ENCODE measurements at places on chromosomes 6 and 20.

- DNase-seq = no peak
Measured at GRCh38 chr6:123769431-123769830, 34.2 kb upstream of the NKAIN2 start.

DNA sequence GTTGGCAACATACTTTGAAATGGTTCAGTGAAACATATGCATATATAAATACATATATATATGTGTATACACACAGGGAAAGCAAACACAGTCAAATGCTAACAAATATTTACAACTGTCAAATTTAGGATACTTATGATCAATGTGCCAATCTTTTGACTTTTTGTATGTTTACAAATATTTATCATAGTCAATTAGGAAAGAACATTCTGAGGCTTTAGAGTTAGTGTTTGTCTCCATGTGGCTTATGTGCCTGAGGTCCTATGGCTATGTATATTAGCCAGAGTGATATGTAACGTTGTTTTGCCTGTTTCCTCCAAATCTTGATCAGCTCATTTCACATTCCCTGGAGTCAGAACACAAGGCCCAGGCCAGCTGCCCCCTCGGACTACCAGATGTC is 126.5 kb upstream of the MAN1A1 start:
- no peak for DNase-seq

DNA sequence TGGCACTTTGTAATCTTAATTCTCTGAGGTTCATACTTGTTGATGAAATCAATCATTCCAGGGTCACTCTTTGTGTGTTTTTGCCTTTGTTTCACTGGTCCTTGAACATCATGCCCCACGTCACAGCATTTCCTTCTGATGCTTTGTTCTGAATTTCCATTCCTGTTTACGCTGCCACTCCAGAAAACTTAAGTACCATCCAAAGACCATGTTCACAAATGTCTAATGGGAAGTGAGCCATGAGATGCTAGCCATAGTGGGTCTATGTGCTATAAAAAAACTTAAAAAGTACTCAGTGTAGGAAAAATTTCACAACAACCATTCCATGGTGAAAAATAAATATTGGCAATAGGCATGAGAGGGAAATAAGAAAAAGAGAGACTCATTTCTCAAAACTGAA is 232.0 kb downstream of the IBTK start:
- no peak for DNase-seq

GRCh38 chr20:40274912-40275533 is 414.0 kb downstream of the MAFB start:
- no peak for DNase-seq

DNA sequence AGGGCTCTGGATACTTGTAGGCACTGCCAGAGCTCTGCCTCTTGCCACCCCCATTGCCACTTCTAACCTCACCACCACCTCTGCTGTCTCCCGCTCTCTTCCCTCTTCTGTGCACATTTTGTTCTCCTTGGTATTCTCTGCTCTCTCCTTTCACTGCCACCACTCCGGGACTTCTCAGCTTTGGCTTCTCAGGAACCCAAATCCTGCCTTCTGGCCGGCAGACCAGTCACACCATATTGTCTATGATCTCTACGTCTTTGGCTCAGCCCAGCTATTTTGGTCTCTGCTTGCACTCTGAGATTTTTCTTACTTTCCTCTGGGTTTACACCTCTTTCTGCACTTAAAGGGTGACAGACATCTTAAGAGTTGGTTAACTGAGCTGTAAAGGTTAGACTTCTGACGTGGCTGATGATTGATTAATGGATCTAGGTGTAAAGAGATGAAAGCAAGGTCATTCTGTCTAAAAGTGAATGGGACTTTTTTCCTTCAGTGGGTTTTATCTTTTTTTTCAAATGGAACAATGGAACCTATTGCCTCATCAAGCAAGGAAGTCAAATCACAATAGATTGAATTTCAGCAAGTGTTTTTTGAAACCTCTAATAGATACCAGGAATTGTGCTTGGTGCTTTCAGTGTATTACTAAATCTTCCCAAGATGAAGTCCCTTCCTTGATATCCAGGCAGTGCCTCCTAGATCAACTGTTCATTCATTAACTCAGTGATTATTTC is 13.8 kb downstream of the MMP24 start:
- no peak for DNase-seq

- no peak for DNase-seq
Measured at GRCh38 chr6:34338811-34339210, 53.7 kb downstream of the NUDT3 start.

GRCh38 chr6:107868867-107869611 is 44.9 kb upstream of the SCML4 start:
- DNase-seq = no peak

- DNase-seq = no peak
Measured at GRCh38 chr6:39836606-39837005, 44.4 kb downstream of the DAAM2 start.

GRCh38 chr6:13438126-13438525 is 49.3 kb downstream of the GFOD1 start:
- DNase-seq = no peak

DNA sequence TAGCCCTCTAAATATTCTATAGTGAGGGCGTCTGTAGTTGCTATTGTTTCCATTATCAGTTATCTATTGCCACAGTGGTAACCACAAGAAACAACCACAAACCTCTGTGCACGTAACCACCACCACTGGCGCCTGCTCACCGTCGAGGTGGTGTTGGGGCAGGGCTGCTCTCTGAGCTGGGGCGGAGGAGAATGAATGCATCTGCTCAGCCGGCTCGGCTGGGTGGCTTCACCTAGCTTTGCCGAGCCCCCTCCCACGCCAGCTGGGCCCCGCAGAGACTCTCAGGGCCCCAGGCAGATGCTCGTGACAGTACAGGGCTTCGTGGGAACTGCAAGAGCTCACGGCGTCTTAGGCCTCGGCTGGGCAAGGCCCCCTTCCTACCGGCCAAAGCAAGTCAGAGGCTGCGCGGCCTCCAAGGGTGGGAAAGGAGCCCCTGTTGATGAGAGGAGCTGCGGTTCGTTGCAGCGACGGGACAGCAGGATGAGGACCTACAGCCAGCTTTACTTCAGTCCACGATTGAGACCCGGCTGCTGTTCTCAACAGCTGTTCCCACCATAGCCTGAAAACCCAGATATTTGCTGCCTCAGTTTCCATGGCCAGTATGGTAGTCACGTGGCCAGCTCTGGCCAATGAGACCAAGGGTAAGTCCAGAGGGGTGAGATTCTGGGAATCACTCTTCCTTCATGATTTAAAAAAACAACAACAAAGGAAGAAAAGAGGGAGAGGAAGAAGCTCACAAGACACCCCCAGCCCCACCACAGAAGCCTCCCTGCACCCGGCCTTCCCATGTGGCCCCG is 120.2 kb upstream of the AFDN start:
- DNase-seq = no peak

- no peak for DNase-seq
Measured at GRCh38 chr20:59123011-59123677, 40.5 kb upstream of the ZNF831 start.

DNA sequence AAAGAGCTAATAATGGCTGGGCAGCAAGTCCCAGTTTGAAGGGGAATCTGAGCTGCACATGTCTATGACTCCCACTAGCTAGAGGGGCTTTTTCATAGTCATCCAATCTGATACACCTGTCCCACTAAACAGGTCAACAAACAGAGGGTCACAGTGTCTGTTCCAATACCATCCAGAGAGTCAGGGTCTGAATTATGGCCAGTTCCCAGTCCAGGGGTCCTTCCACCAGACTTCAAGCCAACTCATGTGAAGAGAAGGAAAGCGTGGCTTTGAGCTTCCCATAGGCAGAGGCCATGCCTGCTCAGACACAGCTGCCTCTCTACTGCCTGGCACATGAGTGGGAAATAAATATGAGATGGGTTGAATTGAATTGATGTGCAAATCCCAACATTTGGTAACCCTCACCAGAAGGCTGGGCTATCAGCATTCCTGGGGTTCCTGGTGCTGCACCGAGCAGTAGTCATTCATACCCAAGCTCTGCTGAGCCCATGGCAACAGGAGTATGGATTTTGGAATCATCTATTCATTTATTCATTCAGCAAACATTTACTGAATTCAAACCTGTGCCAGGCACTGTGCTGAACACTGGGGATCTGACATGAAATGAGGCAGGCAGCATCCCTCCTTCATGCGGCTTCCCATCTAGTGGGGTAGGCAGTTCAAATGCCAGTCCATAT is 17.2 kb downstream of the TP53RK start:
- no peak for DNase-seq

DNA sequence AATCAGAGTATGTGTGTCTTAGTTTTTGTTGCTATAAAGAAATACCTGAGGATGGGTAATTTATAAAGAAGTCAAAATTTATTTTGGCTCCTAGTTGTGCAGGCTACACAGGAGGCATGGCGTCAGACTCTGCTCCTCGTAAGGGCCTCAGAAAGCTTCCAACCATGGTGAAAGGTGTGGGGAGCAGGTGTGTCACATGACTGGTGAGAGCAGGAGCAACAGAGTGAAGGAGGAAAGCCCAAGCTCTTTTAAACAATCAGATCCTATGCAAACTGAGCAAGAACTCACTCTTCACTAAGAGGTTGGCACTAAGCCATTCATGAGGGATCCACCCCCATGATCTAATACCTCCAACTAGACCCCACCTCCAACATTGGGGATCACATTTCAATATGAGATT is 1524.3 kb downstream of the HACE1 start:
- no peak for DNase-seq

DNA sequence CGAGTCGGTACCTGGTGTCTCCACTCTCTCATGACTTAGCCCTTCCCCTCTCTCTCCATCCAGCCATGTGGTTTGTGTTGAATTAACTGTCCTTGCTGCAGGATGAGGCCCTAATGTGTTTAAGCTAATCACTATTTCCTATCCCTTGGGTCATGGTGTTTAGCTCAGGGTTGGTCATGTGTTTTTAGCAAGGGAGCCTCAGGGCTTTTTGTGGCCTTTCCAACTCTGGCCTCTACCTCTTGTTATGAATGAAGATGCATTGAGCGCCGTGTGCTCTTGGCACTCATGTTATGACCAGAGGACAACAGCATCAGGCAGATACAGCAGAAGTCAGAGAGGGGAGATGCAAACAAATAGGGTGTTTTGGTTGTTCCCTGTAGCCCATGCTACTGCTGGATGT is 674.2 kb upstream of the FLRT3 start:
- DNase-seq = no peak

DNA sequence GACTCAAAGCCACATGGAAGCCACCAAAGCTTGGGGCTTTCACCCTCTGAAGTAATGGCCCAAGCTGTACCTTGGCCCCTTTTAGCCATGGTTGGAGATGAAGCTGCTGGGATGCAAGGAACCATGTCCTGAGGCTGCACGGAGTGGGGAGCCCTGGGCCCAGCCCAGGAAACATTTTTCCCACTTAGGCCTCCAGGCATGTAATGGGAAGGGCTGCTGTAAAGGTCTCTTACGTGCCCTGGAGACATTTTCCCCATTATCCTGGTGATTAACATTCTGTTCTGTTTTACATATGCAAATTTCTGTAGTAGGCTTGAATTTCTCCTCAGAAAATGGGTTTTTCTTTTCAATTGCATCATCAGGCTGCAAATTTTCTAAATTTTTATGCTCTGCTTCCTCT is 558.2 kb downstream of the EYS start:
- no peak for DNase-seq

DNA sequence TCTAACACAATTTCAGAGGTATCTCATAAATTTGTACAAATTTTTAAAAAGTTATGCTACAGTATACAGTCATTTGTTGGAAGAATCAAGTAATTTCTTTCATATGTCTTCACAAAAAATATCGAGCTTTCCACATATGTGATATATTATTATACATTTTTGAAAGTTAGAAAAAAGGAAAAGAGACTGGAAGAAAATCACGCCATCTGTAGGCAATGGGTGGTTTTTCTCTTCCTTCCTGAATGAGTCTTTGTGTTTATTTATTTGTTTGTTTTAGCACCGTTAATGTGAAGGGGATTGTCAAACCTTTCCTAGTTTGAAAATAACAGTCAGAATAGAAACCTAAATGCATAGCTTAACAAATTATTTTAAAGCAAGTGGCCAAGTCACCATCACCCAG is 130.6 kb downstream of the SYNDIG1 start:
- DNase-seq = no peak

GRCh38 chr6:131929264-131929663 is 21.9 kb downstream of the CCN2 start:
- DNase-seq = no peak

DNA sequence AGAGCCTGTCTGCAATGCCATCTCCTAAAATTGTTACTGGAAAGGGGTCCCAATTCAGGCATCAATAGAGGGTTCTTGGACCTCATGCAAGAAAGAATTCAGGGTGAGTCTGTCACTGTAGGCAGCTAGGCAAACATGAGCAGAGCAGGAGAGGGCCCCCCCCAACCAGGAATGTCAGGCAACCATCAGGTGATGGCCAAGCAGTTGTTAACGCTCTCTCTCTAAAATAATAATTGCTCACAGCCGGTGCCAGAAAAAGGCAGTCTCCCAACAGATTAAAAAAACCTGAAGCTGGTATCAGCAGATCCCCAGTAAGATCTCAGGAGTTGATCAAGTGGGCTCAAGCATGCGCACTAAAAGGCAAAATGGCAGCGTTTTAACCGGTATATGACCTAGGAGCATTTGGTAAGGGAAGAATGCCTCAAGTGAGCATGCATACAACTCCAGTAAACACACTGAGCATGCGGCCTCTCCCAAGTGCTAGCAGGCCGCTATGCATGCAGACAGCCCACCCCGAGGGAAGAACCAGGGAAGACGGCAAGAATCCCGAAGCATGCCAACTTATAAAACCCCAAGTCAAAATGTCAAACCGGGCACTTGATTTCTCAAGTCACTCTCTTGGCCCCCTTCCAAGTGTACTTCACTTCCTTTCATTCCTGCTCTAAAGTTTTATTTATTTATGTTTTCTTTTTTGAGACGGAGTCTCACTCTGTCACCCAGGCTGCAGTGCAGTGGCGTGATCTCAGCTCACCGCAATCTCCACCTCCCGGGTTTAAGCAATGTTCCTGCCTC is 44.0 kb upstream of the RNGTT start:
- DNase-seq = no peak

DNA sequence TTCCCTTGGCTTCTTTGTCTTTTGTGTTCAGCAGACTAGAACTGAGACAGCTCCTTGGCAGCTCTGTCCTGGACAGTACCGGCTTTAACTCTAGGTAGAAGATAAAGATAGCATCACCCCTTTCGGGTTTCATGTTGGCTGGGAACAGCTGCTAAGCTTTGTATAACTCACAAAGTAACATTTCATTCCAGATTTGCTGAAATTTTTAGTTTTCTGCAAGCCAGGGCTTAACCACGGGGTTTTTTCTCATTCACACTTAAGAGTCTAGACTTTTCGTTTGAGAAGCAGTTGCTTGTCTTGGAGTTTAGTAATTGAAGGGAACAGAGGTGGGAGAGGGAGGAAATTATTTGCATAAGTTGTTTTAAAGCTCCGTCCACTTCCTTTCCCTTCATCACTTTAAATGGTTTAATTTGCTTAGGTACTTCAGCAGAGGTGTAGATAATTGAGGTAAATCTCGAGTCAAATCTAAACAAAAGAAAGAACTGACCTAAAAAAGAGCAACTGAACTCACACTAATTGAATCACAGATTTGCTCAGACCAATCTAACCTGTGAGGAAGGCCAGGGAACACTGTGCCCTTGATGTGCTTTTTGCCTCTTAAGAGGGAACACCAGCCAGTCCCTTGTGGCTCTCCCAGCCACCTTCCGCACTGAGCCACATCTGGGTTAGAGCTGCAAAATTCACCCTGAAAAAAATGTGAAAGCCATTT is 48.3 kb downstream of the RREB1 start:
- DNase-seq = no peak

All from omental fat pad (tissue), 4 donors.